D721Med (cell line): ENCODE measurements at places on chromosomes 6 and 20.

DNA sequence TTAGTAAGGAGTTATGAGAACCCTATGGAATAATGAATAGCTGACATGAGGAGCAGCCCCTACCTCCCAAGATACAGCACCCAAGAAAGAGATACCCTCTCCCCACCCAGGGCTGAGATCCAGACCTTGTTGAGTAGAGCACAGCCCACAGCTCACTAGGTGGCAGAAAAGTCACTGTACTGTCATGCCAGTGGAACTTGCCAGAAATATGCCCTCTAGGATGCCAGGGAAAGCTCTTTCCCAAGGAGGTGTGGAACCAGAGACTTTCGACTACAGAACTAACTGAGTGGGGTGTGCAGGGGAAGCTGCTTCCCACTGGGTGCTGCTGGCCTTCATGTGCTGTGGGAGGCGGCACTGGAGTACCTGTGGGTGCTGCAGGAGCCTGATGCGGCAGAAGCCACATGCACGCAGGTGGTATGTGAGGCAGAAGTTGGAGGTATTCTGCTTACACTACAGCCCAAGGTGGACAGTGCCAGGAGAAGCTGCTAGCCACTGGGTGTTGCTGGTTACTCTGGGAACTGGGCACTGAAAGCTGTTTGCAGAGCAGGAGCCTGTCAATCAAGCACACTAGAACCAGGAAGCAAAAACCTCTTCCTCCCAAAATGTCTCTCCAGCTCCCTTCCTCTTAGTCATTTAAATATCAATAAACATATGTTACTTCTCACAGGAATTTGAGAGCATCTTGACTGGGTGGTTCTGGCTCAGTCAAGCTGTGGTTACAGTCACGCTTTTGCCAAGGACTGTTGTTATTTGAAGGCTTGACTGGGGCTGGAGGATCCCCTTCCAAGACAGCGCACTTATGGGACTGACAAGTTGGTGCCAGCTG lies 17.8 kb downstream of the ARMC12 start:
- no peak for DNase-seq

DNA sequence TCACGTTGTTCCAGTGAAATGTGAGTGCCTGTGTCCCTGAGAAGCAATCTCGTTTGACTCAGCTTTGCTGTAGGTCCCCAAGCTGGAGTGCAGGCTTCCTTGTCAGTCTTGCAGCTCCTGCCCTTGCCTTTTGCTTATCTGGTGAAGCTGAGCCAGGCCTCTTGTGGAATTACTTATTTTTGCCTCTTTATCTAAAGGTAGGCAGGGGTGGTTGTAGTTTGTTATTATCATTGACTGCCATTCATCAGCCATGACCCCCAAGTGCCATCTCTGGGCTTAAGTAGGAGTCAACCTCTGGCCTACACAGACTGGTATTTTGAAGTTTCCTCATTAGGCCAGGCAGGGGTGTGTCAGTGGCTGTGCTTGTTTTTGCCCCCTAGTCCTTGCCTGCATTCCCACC lies 2.1 kb downstream of the TMEM14B start:
- no peak for DNase-seq

DNA sequence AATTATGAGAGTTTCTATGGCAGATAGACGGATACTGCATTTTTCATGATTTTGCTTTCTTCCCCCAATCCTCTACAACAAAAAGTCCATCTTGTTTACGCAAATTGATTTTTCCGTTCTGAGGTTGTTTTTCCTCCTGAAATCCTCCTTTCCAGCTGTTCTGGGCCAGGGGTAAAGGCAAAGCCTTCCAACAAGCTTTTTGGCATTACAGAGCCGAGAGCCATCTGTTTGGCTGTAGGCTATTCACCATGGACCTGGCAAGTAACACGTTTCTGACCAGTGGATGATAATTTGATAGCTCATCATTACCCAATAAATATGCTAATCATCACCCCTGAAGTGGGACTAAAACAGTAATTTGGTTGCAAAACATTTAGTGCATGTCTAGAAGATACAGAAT lies 226.5 kb downstream of the CBLN4 start:
- DNase-seq: no peak

DNA sequence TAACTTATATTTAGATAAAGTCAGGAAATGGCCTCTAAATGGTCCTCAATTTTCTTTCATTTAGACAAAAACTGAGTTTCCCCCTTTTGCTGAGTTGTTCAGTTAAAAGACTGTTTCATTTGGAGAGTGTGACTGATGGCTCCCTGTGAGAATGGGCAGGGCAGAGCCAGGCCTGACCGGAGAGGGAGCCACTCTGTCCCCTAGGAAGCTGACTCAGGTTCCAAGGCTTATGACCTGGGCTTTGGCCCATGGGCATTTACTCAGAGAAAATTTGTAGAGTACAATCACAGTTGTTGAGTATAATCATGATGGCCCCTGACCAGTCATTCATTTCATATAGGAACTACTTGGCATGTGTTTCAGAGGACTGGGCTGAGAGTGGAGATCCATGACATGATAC lies 37.0 kb upstream of the AIG1 start:
- no peak for DNase-seq

GRCh38 chr6:104887350-104887749 lies 27.6 kb upstream of the HACE1 start:
- no peak for DNase-seq

- no peak for DNase-seq
Measured at GRCh38 chr6:6993503-6994237, 114.1 kb upstream of the RREB1 start.

DNA sequence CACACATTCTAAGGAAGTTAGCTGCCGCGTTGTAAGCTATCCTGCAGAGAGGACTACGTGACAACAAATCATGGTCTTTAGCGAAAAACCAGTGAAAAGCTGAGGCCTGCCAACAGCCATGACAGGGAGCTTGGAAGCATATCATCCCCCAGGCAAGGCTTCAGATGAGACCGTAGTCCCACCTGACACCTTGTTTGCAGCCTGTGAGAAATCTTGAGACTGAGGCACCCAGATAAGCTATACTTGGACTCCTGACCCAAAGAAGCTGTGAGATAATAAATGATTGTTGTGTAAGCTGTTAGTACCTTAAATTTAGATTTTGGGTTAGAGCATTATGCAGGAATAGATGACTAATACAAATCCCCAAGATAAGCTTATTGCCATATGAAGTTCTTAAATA lies 45.4 kb upstream of the SENP6 start:
- DNase-seq: no peak

- no peak for DNase-seq
Measured at GRCh38 chr6:167255918-167256553, 35.1 kb upstream of the UNC93A start.

GRCh38 chr6:105967917-105968602 lies 118.1 kb upstream of the PRDM1 start:
- no peak for DNase-seq

GRCh38 chr6:82607998-82608725 lies 244.5 kb downstream of the TPBG start:
- DNase-seq: no peak

- no peak for DNase-seq
Measured at GRCh38 chr6:142850679-142851423, 94.1 kb downstream of the HIVEP2 start.

DNA sequence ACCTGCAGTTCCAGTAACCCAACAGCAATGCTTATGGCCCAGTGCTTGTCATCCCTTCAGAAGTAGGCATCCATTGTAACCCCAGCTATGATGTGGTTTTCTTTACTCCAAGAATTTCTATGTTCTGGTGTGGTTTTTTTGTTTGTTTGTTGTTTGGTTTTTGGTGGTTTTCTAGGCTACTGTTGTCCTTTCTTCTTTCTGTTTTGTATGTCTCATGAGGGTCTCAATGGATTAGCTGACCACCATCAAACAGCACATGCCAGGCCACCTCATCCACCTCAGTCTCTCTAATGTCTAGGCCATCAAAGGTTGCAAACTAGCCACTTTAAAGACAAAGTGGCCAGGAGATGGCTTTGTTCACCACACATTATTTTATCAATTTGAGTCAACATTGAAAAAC lies 59.4 kb upstream of the TMEM30A start:
- no peak for DNase-seq

DNA sequence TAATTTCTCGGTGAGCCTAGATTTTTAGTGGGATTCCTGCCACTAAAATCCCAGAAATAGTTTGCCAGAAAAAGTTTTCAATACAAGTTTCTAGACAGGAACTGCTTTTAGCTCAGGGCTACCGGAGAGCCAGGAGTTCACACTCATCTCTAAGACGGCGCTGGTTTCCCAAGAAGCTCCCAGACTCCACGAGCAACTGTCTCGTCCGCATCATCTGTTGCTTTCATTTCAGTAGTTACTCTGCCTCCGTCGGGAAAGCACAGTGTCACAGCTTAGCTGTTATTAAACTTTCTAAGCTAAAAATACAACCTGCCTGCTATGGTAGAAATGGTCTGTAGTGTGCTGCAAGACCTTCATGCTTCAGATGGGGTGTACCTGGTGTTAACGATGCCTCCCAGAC lies 197.3 kb upstream of the SNX9 start:
- DNase-seq: no peak

DNA sequence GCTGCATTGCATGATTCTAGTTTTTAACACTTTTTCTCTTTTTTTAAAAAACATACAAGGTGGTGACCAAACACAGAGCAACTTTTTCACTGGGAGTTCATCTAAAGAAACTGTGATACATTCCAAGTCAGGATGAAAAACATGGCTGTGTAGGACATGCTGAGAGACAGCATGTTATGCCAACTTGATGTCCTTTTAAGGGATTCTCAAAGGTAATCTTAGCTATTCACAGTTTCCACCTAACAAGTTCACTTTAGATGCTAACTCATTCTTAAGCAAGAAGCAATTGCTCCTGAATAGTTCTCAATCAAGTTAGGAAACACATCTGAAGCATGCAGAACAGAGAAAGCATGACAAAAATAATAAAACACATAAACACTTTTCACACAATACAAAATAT lies 3.3 kb downstream of the ASCC3 start:
- DNase-seq: no peak

DNA sequence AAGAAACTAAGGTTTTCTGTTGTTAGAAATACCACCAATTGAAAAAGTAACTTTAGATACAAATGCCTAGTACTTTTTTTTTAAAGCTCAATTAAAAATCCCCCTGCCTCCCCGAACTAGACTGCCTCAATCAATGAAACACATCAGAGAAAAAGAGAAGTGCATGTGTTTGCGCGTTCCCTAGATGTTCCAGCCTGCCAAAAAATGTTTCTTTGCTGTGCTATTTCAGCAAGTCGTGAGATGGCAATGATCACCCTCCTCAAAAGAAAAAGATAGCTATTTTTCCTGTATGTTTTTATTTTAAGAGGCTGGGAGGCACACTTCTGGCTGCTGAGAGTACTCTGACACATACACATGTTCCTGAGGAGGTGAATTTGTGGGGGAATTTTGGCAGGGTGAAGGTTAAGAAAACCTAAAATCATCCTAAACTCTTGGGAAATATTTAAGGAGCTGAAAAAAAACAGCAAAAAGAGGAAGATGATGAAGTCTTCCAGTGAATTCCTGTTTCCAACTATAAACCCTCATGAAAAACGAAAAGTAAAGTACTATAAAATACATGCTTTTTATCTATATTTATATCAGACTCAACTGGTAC lies 114.8 kb downstream of the HIVEP2 start:
- DNase-seq: no peak

- DNase-seq: no peak
Measured at GRCh38 chr6:158972241-158973233, 27.5 kb downstream of the RSPH3 start.

GRCh38 chr6:90222724-90223198 lies 73.9 kb downstream of the BACH2 start:
- DNase-seq: no peak

DNA sequence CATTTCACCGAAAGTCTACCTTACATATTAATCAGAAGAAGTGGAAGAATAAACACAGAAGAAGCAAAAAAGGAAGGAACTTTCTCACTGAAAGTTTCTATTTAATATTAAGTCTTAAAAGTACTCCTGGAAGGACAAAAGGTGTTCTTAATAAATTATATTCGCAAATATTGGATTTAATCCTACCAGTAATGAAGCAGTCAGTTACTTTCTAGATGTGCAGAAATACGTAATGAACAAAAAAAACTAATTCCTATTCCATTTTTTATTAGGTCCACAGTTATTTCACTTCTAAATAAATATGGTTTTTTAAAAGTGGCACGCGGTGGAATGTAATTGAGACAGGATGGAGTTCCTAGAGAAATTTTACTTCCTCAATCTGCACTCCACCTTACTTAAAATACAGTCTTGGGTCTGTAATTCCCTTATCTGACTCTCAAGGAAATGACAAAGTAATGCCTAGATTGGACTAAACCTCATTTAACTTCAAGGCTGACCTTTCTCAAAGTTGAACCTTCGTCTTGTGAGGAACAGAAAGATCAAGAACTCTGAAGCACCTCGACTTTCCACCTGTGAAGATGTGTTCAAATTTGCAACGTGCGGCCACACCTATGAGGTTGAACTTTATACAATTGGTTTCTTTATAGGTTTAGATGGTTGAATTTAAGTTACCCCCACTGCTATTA lies 1.1 kb upstream of the TRAM2 start:
- DNase-seq: no peak

GRCh38 chr6:36594029-36594815 lies at the start of gene SRSF3:
Gene SRSF3, plus strand, starts transcription at chr6:36594362. Its CDS starts 2,401 bp downstream, at chr6:36596763.
- peak; percentile 55 for DNase-seq

DNA sequence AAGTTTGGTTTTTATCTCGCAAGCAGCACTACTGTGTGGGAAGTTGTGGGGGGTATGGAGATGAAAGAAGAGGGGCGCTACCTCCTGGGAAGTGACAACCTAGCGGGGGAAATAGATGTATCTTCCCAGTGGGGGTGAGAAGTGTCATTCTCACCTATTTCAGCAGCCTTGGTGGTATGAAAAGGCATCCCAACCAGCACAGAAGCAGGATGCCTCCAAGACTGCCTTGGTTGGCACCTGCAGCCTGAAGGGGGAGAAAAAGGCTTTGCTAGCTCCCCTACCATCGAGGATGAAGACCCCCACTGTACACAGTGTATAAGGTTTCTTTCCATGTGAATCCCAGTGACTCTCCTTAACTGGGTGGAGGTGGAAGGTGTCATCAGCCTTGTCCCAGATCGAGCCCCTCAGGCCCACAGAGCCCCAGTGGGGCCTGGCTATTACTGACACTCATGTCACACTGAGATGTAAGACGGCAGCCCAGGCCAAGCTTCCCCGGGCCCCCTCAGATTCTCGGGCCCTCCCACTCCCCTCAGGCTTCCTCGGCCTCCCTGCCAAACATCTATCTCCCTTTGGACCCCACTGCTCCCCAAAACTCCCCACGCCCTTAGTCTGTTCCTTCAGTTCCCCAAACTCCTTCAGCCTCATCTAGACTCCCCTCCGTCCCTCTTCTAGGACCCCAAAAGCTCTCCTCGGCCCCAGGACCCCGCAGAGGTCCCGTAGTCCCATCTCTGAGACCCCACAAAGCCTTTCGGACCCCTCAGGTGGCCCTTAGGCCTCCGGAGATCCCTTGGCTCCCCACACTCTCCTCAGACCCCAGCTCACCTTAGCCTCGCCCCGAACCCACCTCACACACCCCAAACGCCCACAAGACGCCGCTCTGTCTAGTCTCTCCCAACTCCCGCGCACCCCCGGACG lies 688 bp downstream of the COMMD7 start:
- no peak for DNase-seq

- DNase-seq: no peak
Measured at GRCh38 chr6:150683320-150683719, 83.6 kb downstream of the PLEKHG1 start.
